Activated CD8-positive, alpha-beta memory T cell treated with anti-CD3 and anti-CD28 coated beads, Interleukin-2, amount 10 ng/mL, durations not matched to agents 7 days and 5 days (primary cell): ENCODE measurements at places on chromosomes 2 and 18.

GRCh38 chr2:63865159-63865799 is 23.6 kb downstream of the UGP2 start:
- H3K4me3 ChIP-seq: no peak overlapping the region
- no peak for DNase-seq
- H3K36me3 ChIP-seq: peaks cover 56% of the 10 kb centered on the region
- no peaks in the 10 kb centered on the region for H3K27me3 ChIP-seq
- no peak overlapping the region for H3K27ac ChIP-seq
- peaks cover 32% of the 10 kb centered on the region for H3K4me1 ChIP-seq

DNA sequence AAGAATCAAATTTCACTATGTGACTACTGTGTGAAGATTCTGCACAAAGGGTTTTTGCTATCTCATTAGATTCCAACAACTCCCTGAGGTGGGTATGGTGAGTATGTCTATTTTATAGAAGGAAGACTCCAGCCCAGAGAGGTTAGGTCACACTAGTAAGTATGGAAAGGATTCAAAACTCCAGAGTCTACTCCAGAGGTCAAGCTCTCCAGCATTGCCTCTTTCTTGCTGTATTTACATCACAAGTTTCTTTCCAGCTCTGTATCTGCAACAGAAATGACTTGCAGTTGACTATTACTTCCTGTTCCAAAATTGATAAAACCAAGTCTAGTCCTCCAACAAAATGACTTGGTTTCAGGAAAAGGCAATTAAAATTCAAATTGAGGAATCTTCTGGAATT is 2.1 kb downstream of the COL4A4 start:
- H3K27me3 ChIP-seq: peaks cover 74% of the 10 kb centered on the region
- no peak overlapping the region for H3K27ac ChIP-seq
- peaks cover 7% of the 10 kb centered on the region for H3K4me1 ChIP-seq
- no peak overlapping the region for H3K4me3 ChIP-seq
- no peak for DNase-seq
- H3K36me3 ChIP-seq: no peaks in the 10 kb centered on the region

- no peaks in the 10 kb centered on the region for H3K27me3 ChIP-seq
- no peak overlapping the region for H3K4me3 ChIP-seq
- H3K4me1 ChIP-seq: peaks cover 22% of the 10 kb centered on the region
Measured at GRCh38 chr2:239312081-239312511, 88.7 kb downstream of the HDAC4 start.

GRCh38 chr2:230660294-230661060 is 52.2 kb upstream of the CAB39 start:
- no peaks in the 10 kb centered on the region for H3K27me3 ChIP-seq
- peak overlapping the region; percentile 99 for H3K27ac ChIP-seq
- peak overlapping the region; percentile 85 for H3K4me3 ChIP-seq
- peaks cover 98% of the 10 kb centered on the region for H3K4me1 ChIP-seq
- H3K36me3 ChIP-seq: peaks cover 20% of the 10 kb centered on the region

GRCh38 chr2:207836521-207837133 is 66.9 kb upstream of the FZD5 start:
- no peak overlapping the region for H3K27ac ChIP-seq
- DNase-seq: no peak
- no peak overlapping the region for H3K4me3 ChIP-seq
- no peaks in the 10 kb centered on the region for H3K27me3 ChIP-seq
- peaks cover 7% of the 10 kb centered on the region for H3K4me1 ChIP-seq
- no peaks in the 10 kb centered on the region for H3K36me3 ChIP-seq

- peak overlapping the region; percentile 93 for H3K27ac ChIP-seq
- DNase-seq: peak; percentile 61
- H3K4me3 ChIP-seq: peak overlapping the region; percentile 86
- H3K36me3 ChIP-seq: peaks cover 12% of the 10 kb centered on the region
- H3K4me1 ChIP-seq: peaks cover 25% of the 10 kb centered on the region
Measured at GRCh38 chr2:23940718-23941620, 706 bp downstream of the UBXN2A start.

DNA sequence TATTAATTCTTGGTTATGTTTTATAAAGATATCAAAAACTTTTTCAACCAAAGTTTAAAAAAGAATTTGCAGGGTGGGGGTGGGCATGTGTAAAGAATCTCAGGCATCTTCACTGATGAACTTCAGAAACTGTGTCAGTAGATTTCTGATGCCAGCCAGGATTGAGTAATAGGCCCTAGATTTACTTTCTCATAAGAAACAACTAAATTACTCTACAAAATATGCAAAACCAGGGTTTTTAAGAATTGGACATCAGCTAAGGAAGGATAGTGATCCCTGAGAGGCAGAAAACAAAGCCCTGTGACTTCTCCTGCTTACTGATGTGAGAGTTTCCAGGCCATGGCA is 11.9 kb upstream of the IL1R1 start:
- H3K4me3 ChIP-seq: no peak overlapping the region
- DNase-seq: no peak
- peaks cover 4% of the 10 kb centered on the region for H3K4me1 ChIP-seq

- DNase-seq: no peak
- peaks cover 5% of the 10 kb centered on the region for H3K36me3 ChIP-seq
- H3K27ac ChIP-seq: no peak overlapping the region
Measured at GRCh38 chr2:173884025-173884802, 81.0 kb downstream of the SP3 start.

- H3K36me3 ChIP-seq: no peaks in the 10 kb centered on the region
- DNase-seq: no peak
- no peak overlapping the region for H3K27ac ChIP-seq
- peaks cover 6% of the 10 kb centered on the region for H3K27me3 ChIP-seq
- H3K4me1 ChIP-seq: peaks cover 4% of the 10 kb centered on the region
Measured at GRCh38 chr18:63058521-63058920, 261.0 kb downstream of the BCL2 start.

DNA sequence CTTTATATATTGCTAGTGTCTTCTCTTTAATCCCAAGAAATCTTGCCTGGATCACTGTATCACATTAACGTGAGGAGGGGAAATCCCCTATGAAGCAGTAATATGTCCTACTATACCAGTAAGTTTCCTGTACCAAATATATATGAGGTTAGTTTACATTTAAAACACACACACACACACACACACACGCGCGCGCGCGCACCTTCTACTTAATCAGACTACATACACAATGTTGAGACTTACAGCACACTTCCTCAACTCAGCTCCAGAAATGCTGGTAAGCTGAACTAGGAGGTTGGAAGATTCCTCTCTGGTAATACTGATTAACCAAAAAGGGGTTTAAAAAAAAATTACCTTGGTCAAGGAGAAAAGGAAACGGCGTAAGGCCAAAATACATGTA is 49.3 kb downstream of the USP34 start:
- no peak for DNase-seq
- peaks cover 1% of the 10 kb centered on the region for H3K36me3 ChIP-seq
- H3K27ac ChIP-seq: no peak overlapping the region
- no peaks in the 10 kb centered on the region for H3K27me3 ChIP-seq

DNA sequence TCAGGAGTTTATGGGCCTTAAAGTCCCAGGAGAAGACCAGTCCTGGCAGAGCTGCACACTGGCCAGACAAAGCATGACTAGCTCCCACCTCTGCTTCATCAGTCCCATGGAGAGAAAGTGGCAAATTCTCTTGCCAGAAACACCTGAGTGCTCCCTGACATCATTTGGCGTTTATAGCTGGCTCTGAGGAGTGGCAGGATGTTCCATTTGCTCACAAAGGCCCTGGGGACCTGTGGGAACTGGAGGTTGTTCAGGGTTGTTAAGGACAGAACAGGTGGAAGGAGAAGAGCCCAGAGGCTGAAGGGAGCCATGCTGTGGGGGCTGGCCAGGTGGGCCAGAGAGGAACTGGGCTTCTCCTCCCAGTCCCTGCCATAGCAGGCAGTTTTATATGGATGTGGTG is 56.1 kb downstream of the RPL37A start:
- no peak overlapping the region for H3K27ac ChIP-seq
- H3K4me3 ChIP-seq: no peak overlapping the region
- H3K4me1 ChIP-seq: no peaks in the 10 kb centered on the region
- no peaks in the 10 kb centered on the region for H3K36me3 ChIP-seq
- H3K27me3 ChIP-seq: peaks cover 5% of the 10 kb centered on the region

DNA sequence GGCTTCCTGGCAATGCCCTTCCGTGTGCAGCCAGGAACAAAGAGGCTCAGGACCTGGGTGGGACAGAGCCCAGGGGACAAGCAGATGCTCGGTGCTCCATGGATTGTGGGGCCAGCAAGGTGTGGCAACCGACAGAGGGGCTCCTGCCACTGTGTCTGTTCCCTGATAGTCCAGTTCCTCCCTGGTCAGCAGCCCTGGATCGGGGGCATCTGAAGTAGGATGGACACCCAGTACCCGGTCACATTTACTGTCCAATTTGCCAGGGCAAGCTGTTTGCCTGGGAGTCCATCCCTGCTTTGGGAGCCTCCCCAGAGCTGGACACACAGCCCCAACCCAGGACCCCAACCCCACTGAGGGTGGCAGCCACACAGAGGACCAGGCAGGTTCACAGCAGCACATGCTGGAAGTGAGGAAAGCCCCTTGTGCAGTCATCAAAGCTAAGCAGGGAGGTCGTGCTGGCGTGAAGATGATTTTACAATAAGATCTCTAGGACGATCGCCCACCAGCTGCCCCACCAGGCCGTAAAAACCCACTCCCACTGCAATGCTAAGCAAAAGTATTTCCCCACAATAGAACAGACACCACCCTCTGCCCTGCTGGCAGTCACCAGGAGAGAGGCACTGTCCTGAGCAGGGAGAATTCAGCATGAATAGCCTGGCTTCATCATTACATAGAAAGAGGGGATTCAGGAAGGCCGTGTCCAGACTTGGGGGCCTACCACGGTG is 141.7 kb downstream of the NDUFA10 start:
- H3K36me3 ChIP-seq: peaks cover 2% of the 10 kb centered on the region
- peak; percentile 19 for DNase-seq
- H3K27me3 ChIP-seq: peaks cover 26% of the 10 kb centered on the region
- no peak overlapping the region for H3K4me3 ChIP-seq
- H3K4me1 ChIP-seq: no peaks in the 10 kb centered on the region

DNA sequence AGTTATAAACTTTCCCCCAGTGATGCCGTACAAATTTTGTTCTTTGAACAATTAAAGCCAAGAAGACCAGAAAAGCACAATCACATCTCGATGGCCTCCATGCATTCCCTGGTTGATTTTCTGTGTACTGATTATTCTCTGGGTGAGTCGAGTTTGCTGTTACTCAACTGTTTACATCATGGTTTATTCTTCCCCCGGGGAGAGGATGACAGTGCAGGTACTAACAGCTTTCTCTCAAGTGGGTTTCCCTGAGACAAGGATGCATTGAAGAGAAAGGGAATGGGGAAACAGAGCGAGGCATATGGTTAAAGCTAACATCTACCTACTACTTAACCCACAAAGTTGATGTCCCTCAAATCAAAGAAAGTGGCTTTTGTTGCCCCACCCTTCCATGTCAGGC is 410.8 kb upstream of the FANCL start:
- no peak for DNase-seq
- H3K27me3 ChIP-seq: peaks cover 3% of the 10 kb centered on the region
- no peaks in the 10 kb centered on the region for H3K4me1 ChIP-seq
- H3K4me3 ChIP-seq: no peak overlapping the region

GRCh38 chr2:222756951-222757650 is 85.6 kb downstream of the MOGAT1 start:
- H3K4me1 ChIP-seq: peaks cover 22% of the 10 kb centered on the region
- no peak overlapping the region for H3K27ac ChIP-seq
- DNase-seq: no peak
- no peak overlapping the region for H3K4me3 ChIP-seq
- no peaks in the 10 kb centered on the region for H3K36me3 ChIP-seq

DNA sequence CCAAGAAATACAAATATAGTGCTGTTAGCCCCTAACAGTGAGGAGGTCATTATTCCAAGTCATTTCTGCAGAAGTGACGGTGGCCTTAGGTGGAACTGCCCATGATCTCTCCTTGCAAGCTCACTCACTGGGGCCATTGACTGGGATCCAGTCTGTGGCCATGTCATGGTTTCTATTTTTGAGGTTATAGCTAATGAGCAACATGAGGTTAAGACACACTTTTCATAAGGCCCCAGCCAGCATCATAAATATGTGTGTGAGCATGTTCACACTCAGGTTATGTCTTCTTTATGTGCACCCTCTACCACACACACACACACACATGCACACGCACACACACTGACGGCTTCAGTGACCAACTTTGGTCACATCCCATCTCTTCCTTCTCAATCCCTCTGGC is 484 bp downstream of the AFF3 start:
- DNase-seq: no peak
- H3K27ac ChIP-seq: no peak overlapping the region
- H3K4me1 ChIP-seq: peaks cover 17% of the 10 kb centered on the region
- H3K27me3 ChIP-seq: peaks cover 43% of the 10 kb centered on the region
- H3K36me3 ChIP-seq: no peaks in the 10 kb centered on the region
- peak overlapping the region; percentile 26 for H3K4me3 ChIP-seq

- no peaks in the 10 kb centered on the region for H3K4me1 ChIP-seq
- no peak for DNase-seq
- no peak overlapping the region for H3K27ac ChIP-seq
- H3K27me3 ChIP-seq: no peaks in the 10 kb centered on the region
Measured at GRCh38 chr18:59605633-59606192, 91.5 kb downstream of the CCBE1 start.

DNA sequence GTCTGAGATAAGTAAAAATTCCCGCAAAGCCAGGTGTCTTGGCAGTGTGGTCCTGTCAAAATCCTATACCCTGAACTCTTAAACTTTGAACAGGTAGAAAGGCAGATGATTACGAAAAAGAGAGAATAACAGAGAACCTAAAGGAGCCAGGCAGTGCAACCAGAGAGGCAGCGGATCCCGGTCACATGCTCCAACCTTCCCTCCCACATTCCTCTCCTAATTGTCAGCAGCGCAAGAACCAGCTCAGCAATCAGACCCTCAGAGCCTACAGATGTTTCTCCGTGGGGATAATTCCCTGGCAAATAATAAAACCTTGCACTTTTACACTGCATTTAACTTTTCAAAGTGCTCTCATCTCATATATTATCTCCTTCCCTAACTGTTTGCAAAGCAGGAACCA is 124.8 kb downstream of the EPHA4 start:
- no peak for DNase-seq
- H3K27ac ChIP-seq: no peak overlapping the region
- H3K4me1 ChIP-seq: no peaks in the 10 kb centered on the region
- H3K27me3 ChIP-seq: no peaks in the 10 kb centered on the region
- no peaks in the 10 kb centered on the region for H3K36me3 ChIP-seq

- no peak overlapping the region for H3K4me3 ChIP-seq
- no peak overlapping the region for H3K27ac ChIP-seq
- DNase-seq: no peak
- no peaks in the 10 kb centered on the region for H3K4me1 ChIP-seq
- peaks cover 4% of the 10 kb centered on the region for H3K27me3 ChIP-seq
Measured at GRCh38 chr2:33144243-33144642, 197.5 kb downstream of the LTBP1 start.
